ENCODE measurements at places on chromosomes 1 and 21.

GRCh38 chr1:91171898-91172297 lies 150.1 kb upstream of the ZNF644 start:
- DNase-seq = no peak

GRCh38 chr1:25210728-25211127 lies 21.6 kb downstream of the SYF2 start:
- DNase-seq = no peak

DNA sequence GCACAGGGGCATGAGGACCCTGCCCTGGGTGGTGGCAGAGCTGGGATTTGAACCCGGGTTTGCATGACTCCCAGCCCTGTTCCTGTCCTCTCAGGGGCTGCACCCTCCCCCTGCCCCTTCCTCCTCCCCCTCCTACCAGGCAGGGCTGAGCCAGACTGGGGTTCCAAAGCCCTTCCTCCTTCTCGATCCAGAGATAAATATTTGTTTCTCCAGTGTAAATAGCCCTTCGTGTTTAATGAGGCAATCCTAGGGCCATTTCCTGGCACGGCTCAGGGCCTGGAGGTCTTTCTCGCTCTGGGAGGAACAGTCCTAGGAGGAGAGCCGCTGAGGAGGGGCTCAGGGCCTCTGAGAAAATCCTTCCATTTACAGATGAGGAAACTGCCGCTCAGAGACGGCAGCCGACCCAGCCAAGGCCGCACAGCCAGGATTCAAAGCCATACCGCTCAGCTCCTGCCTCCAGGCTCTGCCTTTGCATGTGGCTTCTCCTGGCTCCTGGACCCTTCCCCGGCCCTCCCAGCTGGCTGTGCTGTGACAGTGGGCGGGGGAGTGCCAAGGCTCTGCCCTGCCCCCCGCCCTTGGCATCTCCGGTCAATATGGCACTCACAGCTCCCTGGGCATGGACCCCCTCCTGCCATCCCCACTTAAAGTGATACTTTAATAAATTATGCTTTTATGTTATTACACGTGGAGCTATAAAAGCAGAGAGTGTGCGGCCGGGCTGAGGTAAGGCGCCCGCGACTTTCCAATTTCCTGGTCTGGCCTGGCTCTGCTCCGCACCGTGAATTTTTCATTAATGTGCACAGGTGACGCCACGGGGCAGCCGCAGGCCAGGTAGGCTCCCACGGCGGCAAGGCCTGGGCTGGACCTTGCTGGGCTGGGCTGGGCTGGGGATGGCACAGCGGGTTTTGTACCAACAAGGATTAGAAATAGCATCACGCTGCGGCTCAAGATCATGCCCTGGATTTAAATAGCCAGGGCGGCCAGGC lies 114.7 kb upstream of the WNT4 start:
- DNase-seq = no peak

DNA sequence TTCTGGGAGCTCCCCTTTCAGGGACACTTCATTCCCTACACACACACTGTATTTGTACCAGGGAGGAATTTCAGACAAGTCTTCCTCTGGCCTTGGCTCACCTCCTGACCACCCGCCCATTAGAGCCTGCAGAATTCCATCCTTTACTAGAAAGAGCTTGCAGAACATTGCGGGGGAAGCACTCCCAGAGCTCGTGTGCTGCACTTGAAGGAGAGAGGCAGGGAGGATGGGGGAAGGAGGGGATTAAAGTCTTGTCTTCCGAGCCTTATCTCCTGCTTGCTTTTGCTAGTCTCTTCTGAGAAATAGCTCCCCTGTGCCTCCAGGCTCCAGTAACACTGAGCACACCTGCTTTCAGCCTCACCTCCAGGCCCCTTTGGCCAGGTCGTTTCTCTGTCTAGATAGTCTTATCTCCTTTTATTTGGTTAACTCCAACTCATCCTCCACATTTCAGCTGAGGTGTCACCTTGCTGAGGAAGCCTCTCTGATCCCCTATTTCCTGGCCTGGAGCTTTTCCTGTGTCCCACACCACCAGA lies 62.0 kb downstream of the PCNX2 start:
- no peak for DNase-seq

DNA sequence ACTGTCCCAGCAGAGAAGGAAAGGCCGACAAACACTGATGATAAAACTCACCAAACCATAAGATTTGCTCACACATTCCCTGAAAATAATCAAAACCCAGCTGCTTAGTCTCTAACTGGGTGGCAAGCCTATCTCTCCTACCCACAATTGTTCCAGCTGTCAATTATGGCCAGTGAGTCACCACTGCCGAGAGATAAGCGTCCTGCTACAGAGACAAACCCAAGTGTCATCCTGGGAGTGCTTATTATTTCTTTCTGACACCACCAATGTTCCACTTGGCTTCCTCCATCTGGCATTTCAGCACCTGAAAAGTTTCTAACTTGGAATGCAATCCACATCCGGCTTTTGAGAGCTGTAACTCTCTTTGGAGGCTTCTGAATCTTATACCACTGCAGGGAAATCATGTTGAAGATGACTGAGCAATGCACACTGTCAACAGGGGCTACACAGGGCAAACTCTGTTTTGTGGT lies 51.5 kb upstream of the VAV3 start:
- DNase-seq = no peak

DNA sequence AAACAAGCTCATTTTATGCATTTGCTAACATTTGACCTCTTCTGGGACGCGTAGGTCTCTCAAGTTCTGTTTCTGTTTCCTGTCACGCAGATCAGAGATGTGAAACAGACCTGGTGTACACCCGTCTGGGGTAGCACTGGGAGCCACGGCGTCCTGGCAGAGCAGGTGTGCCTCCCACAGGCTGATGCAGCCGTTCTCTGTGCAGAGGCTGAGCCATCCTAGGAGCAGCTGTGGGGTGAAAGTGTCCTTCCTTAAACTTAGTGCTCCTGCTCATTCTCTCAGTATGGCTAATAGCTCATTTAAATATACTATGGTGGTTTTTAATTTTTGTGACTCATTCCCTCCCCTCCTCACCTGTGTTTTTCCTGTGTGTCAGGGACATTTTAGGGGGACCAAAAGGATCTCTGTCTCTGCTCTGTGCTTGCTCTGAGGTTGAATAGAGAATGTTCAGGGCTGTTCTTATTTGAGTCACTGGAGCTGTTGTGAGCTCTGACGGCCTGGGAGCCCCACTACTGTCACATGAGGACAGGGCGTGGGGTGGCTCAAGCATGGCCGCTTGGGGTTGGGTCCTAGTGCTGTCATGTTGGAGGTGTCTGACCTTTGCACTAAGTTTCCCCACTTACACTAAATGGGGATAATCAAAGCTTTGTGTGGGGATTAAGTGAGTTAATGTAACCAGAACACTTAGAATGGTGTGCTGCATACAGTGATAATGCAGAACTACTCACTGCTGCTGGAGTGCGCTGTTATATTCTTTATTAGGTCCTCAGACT lies 43.0 kb downstream of the GALNT2 start:
- DNase-seq = no peak

- no peak for DNase-seq
Observed at GRCh38 chr1:41277371-41277975, 35.4 kb upstream of the SCMH1 start.

Measured in suprapubic skin (tissue), 4 donors.